PC-3 (cell line): ENCODE measurements at places on chromosomes 1 and 21. TPM values are rescaled to one million over a fixed set of nuclear protein-coding genes. Genes with fewer than 3 reads are reported as not detected.

Gene TPRG1L
- 32.0 and 44.5 TPM in 2 replicates for total RNA-seq

Gene ABL2
- 15.9 and 19.2 TPM in 2 replicates for total RNA-seq

Gene PADI2
- total RNA-seq, result 2.4 and 3.2 TPM in 2 replicates

DNA sequence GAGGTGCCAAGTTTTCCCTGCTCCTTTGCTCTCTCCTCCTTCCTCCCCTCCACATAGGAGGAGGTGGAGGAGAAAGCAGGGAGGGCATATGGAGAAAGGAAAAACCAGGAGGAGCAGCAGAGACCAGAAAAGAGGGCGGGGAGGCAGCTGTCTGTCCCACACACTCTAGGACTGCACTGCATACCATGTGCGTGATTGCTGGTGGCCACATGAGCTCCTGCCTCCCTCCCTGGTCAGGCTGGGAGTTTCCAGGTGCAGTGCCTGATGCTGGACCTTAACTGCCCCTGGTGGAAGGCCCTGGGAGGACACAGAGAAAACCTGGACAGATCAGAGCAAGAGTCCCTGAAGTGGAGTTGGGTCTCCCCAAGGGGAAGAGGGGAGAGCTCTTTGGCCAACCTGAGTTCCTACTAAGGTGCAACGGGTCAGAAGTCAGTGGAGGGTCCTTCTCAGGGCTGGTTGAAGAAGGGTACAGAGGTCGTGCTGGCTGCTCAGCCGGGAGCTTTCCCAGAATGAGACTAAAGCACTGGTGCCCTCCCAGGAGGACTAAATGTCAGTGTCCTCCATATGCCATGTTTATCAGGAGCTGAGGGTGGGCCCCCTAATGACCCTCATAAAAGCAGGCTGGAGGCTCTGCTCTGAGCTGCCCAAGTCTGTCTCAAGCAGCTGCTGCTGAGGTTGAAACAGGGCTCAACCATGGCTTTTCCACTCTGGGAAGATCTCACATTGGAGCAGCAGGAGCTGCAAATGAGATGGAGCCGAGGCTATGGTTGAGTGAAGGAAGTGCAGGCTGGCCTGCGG is 3.5 kb upstream of the LGR6 start:
- no peaks in the 10 kb centered on the region for H3K36me3 ChIP-seq
- no peak overlapping the region for H3K4me3 ChIP-seq
- peaks cover 5% of the 10 kb centered on the region; the same call in 1 of the 2 replicates for H3K27me3 ChIP-seq
- H3K27ac ChIP-seq, result no peak overlapping the region

GRCh38 chr1:93598396-93598795 is 83.2 kb downstream of the BCAR3 start:
- H3K4me1 ChIP-seq, result 0 out of 2 replicates have a peak, but pooled peaks cover 6% of the 10 kb centered on the region
- no peak overlapping the region for H3K27ac ChIP-seq
- H3K36me3 ChIP-seq, result peaks cover 70% of the 10 kb centered on the region
- H3K27me3 ChIP-seq, result no peaks in the 10 kb centered on the region
- no peak for DNase-seq
